ENCODE measurements at places on chromosomes 4 and X. TPM values are rescaled to one million over a fixed set of nuclear protein-coding genes. Genes with fewer than 3 reads are reported as not detected.

The AMOT gene
- total RNA-seq = 5.0 TPM

The CXorf51B gene
- not detected for total RNA-seq

The GPR78 gene
- total RNA-seq = 1.2 TPM

The AFM gene
- not detected for total RNA-seq

The HOPX gene
- total RNA-seq = 0.14 TPM

The NUP62CL gene
- not detected for total RNA-seq

The SRD5A3 gene
- total RNA-seq = 9.7 TPM

The UTP3 gene
- 27.9 TPM for total RNA-seq

The PRR32 gene
- total RNA-seq = not detected
